Brain (organoid and tissue), 16 donors: ENCODE measurements at places on chromosomes 6 and 20.

DNA sequence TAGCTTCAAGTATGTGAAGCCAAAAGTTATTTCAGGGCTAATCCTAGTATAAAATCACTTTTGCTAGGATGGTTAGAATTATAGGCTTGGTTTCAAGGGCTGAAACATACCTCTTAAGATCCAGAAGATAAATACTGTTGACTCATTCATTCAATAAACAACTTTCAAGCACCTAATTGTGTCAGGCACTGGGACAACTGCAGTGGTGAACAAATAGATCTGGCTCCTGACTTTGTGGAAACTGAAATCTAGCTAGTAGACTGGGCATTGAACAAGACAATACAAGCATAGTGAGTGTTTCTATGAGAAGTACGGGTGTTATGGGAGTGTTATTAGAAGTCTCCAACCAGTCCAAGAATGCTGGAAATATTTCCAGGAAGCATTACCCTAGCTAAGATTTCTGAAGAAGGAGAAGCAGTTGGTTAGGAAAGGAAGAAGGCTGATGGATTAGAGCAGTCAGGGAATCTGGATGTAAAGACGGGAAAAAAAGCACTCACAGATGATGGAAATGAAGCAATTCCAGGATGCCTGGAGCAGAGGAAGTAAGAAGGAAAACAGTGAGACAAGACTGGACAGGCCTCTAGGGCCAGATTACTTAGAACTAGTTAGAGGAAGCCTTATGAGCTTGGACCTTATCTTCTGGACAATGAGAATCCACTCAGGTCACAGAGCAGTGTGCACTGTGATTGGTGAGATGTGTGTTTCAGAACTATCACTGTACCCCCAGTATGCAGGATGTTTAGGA lies 132.6 kb upstream of the RAB32 start:
- no peak for DNase-seq

- DNase-seq: no peak
Measured at GRCh38 chr6:112221561-112221960, 32.8 kb downstream of the LAMA4 start.

GRCh38 chr6:24880451-24880850 lies 55.3 kb downstream of the RIPOR2 start:
- DNase-seq: no peak

DNA sequence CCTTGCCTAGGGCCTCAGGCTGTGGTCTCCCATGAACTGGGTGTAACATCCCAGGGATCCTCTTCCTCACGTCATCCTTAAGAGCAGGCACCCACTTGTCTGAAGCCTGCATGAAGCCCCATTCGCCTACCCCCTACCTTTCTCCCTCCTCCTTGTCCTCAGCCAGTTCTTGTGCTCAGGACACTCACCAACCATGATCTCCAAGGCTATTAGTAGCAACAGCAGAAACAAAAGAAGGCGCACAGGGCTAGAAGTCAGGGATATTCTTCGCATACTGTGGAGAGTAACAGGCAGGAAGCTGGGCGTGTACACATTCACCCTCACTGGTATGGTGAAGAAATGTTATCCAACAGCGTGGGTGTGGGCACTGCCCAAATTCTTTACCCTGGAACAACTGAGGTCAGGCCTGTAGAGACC lies 7.3 kb downstream of the RAET1E start:
- no peak for DNase-seq

- no peak for DNase-seq
Measured at GRCh38 chr20:35607003-35607735, 8.5 kb upstream of the SPAG4 start.

- peak; percentile 24 for DNase-seq
Measured at GRCh38 chr6:112877134-112878100, 530.3 kb downstream of the RFPL4B start.

GRCh38 chr20:50190251-50191064 lies at the start of gene CEBPB:
Gene CEBPB (plus strand): TSS chr20:50190830. CDS start chr20:50191034, 204 bp downstream.
- peak; percentile 82 for DNase-seq

- DNase-seq: peak; percentile 97
Measured at GRCh38 chr6:30880698-30881252, 3.5 kb upstream of the DDR1 start.

- DNase-seq: no peak
Measured at GRCh38 chr20:33812152-33812849, 1.2 kb downstream of the CHMP4B start.

GRCh38 chr6:73032586-73032985 lies 192.7 kb downstream of the KHDC1L start:
- DNase-seq: no peak
